ENCODE measurements at places on chromosomes 16 and 17. TPM values are rescaled to one million over a fixed set of nuclear protein-coding genes. Genes with fewer than 3 reads are reported as not detected.

Gene CCT6B
- total RNA-seq, result 0.60 TPM

Gene UTP4
- total RNA-seq, result 50.6 TPM

Gene HAGHL
- total RNA-seq, result 18.4 TPM

Gene CALB2
- 0.07 TPM for total RNA-seq

Gene E4F1
- 21.2 TPM for total RNA-seq

Gene CDT1
- 26.3 TPM for total RNA-seq

Gene P2RX5
- 0.14 TPM for total RNA-seq

Gene PPP1R1B
- 0.88 TPM for total RNA-seq

Gene VTN
- total RNA-seq, result not detected

Gene IL21R
- 0.14 TPM for total RNA-seq

Gene NPIPA1
- total RNA-seq, result 42.8 TPM

Gene SEZ6
- not detected for total RNA-seq

Gene ADCY7
- 20.1 TPM for total RNA-seq

Gene HS3ST3A1
- total RNA-seq, result 0.28 TPM

Gene CANT1
- 67.2 TPM for total RNA-seq

Gene SOST
- total RNA-seq, result not detected

Gene SEZ6L2
- total RNA-seq, result 2.6 TPM

Gene CX3CL1
- total RNA-seq, result 0.54 TPM

Gene KCNJ18
- not detected for total RNA-seq

Gene NPIPA2
- total RNA-seq, result 0.75 TPM

Gene FAM171A2
- 1.4 TPM for total RNA-seq

Gene HSF5
- not detected for total RNA-seq

Gene DRC3
- total RNA-seq, result 0.42 TPM

Gene OSGIN1
- total RNA-seq, result 1.3 TPM

Gene CCR7
- not detected for total RNA-seq

Gene TP53TG3B
- not detected for total RNA-seq

Gene SP6
- total RNA-seq, result 4.2 TPM

Gene DNAAF1
- total RNA-seq, result not detected

Gene KRTAP9-4
- not detected for total RNA-seq

Gene ADORA2B
- 42.6 TPM for total RNA-seq

Gene SMIM36
- total RNA-seq, result not detected

Gene IL17C
- total RNA-seq, result not detected

Gene B3GNT9
- 12.1 TPM for total RNA-seq

Gene CTRB2
- not detected for total RNA-seq

Gene MYL11
- not detected for total RNA-seq

Gene MPRIP
- total RNA-seq, result 130 TPM

Gene C16orf86
- 1.2 TPM for total RNA-seq

Gene LGALS9C
- total RNA-seq, result 6.6 TPM

Gene KRTAP2-3
- 1.8 TPM for total RNA-seq

Gene GNPTG
- total RNA-seq, result 21.6 TPM

Gene SERPINF2
- 1.2 TPM for total RNA-seq

Gene TAC4
- not detected for total RNA-seq

Gene KRTAP2-2
- total RNA-seq, result not detected

Gene TBC1D26
- total RNA-seq, result not detected

Gene KRT17
- total RNA-seq, result 3,975 TPM

Gene CES3
- 1.1 TPM for total RNA-seq

Gene CCL18
- total RNA-seq, result not detected

Gene TEDC2
- total RNA-seq, result 17.7 TPM

Gene TBC1D3E
- not detected for total RNA-seq

Gene TMIGD1
- total RNA-seq, result not detected

Gene CEP295NL
- total RNA-seq, result not detected

Gene DNAH17
- 0.07 TPM for total RNA-seq

Gene HSD17B2
- 1.3 TPM for total RNA-seq

Gene MYL4
- not detected for total RNA-seq
